ENCODE measurements at places on chromosomes 3 and 15.

- DNase-seq: no peak
Observed at GRCh38 chr3:143203142-143203541, 83.6 kb downstream of the CHST2 start.

GRCh38 chr15:66581972-66582537, 16.3 kb upstream of the LCTL start:
- DNase-seq: no peak

DNA sequence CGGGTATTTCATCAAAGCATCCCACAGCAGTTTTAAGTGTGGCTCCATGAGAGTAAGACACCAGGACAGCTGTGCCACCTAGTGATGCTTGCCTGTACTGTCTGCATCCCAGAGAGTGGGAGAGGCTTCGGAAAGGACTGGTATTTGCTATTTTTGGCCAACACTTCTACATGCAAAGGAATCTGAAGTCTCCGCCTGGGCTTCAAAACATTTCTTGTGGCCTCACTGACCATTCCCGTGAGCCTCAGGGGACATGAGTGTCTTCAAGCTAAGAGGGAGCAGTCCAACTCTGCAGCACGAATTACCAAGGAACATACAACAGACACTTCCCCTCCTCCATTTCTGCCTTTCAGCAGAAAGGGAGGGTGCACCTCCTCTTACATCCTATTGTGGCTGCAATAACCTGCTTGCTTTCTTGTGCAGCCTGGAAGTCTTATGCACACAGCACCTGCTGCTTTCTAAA, 177.5 kb downstream of the RORA start:
- peak; percentile 25 for DNase-seq

DNA sequence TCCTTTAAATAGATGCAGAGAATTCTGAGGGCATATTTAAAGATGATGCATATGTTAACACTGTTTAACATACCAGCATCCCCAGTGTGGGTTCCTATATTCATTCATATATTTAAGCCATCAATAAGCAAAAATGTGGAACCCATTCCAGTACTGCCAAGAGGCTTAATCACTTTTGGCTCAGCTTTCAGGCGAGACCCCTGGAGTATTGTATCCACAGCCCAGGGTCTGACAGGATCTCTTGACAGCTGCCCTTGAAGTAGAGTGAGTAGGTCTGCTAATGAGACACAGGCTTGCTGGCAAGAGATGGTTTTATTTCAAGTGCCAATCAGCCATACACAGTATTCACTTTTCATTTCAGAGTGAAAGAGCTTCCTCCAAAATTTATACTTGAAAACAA, 367.3 kb downstream of the OCA2 start:
- DNase-seq: no peak

- peak; percentile 35 for DNase-seq
Observed at GRCh38 chr3:169562988-169563774, 100.3 kb downstream of the MECOM start.
